Activated CD4-positive, CD25-positive, alpha-beta regulatory T cell treated with anti-CD3 and anti-CD28 coated beads, Interleukin-2, amount 50 U/mL, for 72 hours (primary cell): ENCODE measurements at places on chromosomes 6 and 20.

GRCh38 chr6:7052443-7053011 is 55.2 kb upstream of the RREB1 start:
- no peak for DNase-seq

DNA sequence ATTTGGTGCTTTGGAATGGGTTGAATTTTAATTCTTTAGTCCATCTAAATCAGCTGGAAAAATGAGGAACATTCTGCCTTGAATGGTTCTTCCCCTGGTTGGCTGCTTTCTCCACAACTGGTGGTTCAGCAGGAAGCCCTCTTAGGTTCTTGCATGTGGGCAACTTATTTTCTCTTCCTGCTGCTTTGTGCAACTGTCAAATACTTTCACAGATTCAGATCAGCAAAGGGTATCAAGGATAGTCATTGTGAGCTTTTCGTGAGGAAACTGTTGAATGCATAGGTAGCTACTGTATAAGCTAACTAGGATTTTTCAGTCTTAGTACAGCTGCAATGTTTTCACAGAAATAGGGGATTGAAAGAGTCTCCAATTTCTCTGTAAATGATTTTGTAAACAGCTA is 72.9 kb upstream of the MRAP2 start:
- no peak for DNase-seq

DNA sequence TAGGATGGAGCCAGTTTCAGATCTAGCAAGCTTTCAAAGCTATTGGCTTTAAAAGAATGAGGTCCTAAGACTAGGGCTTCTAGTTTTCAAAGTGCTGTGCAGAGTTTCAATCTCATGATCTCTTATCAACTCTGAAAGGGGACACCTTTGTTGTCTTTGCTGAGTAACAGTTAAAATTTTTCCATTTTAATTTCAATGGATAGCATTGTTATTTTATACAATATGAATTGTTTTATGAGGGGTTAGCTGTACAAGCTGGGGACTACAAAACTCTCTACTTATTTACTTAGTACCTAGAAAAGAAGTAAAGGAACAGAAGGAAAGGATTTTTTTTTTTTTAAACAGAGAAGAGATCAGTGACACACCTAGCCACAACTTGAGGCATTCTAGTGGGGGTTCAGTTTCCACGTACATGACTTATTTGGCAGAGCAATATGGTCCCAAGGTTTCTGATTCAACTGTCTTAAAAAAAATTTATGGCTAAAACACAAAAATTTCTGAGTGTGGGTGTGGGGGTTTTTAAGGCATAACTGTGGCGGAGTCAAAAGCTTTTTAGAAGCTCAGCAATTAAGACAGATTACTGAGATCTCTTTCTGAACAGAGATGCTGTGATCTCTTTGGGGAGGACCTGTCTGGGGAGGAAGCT is 46.1 kb upstream of the JAG1 start:
- no peak for DNase-seq

DNA sequence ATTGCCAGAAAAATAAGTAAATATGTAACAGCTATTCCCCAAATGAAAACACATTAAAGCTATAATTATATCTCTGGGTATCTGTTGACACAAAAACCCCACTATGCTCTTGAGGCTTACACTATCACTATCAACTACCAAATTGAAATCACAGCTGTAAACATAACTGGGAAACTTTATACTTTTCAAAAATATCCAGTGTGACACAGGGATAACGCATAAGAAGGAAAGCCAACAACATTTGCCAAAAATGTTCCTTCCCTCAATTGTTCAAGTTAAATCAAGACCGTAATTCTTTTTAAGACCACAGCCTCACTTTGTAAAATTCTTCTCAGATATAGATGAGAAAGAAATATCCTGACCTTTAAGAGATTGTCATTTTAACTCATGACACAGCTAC is 3.1 kb downstream of the ZHX3 start:
- no peak for DNase-seq

GRCh38 chr6:140858381-140858971 is 1274.2 kb upstream of the GJE1 start:
- no peak for DNase-seq

DNA sequence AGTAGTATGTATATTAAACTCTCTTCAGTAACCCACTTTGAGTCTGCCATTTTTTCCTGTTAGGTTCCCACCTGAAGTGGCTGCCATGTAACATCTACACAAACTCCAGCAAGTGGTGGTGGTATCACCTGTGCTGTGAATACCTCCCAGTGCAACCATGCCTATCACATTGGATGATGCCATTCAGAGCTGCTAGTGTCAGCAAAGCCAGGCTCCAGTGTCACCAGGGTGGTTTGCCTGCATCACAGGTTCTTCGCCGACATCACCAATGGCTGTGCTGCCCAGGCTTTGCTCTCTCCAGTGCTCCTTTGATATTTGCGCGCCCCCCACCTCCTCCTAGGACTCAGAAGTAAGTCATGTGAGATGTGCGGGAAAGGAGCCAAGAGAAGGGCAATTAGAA is 162.6 kb upstream of the FOXA2 start:
- DNase-seq, result no peak

DNA sequence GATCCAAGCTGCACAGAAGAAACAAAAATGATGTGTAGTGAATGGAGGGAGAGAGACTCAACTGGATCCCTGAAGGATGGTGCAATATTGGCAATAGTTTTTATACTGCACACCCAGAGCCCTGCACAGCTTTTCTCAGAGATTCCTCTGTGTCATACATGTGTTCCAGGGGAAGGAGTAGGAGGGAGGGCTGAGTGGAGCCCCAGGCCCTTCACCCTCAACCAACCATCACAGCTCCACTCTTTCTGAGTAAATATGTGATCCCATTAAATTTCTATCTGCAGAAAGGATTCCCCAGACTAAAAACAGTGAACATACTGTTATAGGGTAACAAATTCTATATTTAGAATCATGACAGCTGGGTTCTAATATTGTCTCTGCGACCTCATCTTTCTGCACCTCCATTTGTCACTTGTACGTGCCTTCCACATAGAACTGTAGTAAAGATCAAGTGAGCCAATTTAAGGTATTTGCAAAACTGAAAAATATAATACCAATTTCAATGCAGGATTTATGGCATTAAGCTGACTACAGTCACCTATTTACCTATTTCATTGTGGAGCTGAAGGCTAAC is 421.4 kb upstream of the NRSN1 start:
- no peak for DNase-seq

GRCh38 chr6:136840276-136841001 is 18.0 kb downstream of the PEX7 start:
- DNase-seq, result no peak

DNA sequence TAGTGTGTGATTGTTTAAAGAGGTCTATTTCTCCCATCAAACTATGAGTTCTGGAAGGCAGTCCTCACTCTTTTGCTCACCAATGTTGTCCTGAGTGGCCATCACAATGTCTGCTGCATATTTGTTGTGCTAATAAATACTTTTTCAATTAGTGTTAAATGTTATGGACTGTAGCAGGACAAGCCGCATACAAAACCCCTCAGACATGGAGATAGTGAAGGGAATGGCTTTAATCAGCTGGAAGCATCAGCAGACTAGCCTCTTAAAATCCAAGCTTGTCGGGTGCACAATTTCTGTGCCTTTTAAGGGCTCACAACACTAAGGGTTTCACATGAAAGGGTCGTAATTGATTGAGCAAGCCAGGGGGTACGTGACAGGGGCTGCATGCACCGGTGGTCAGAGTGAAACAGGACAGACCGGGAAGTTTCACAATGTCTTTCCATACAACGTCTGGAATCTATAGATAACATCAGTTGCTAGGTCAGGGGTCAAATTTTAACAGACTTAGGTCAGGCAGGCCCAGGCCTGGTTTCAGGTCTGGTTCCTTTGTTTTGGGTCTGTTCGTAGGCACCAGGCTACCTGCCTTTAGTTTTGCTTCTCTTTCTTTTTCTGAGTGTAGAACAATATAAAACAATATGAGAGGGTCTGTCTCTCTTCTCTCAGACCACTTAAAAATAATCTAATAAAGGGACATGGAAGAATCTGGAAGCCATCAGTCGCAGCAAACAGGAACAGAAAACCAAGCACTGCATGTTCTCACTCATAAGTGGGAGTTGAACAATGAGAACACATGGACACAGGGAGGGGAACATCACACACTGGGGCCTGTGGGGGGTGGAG is 327.6 kb upstream of the HTR1E start:
- DNase-seq, result no peak

DNA sequence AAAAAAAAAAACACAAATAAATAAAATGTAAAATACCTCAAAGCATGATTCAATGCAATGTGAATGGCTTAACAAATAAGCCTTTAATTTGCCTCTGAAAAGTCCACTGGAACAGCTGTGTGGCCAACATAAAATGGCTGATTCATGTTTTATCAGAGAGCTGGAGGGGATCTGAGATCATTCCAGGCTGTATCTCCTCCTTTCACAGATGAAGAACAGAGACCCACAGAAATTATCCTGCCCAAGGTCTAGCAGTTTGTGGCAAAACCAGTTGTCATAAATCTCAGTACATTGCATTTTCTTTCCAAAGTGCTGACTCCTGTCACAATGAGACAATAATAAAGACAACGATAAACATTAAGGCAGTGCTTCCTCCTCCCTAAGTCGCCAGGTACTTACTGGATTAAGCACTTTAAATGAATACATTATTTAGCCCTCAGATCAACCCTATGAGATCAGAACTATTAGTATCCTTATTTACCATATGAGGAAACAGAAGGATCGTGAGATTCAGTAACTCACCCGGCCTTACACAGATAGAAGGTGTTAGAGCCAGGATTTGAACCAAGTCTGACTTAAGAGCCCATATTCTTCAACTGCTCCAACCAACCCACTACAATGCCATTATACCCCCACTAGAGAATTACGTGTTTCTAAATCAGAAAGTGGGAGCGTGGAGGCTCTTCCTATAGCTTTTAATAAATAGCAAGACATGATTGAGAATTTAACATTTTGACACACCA is 118.3 kb downstream of the KIF13A start:
- no peak for DNase-seq

DNA sequence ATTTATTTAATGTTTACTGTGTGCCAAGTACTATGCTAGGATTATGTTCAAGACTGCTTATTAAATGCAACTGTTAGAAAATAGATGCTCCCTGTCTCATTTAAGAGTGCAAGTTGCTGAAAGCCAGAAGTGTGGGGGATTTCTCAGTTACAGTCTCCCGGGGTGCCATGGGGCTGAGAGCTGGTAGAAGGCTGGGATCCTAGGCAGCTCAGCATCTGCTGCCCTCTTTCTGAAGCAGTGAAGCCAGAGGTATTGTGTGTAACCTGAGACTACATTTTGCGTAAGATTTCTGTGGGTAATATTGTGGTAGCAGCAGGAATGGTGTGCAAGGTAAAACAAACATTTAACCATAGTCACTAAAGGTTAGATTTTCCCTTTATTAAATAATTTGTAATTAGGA is 120.6 kb downstream of the AKAP7 start:
- DNase-seq, result no peak

- no peak for DNase-seq
Observed at GRCh38 chr6:159754959-159755914, 6.6 kb upstream of the ACAT2 start.

- no peak for DNase-seq
Observed at GRCh38 chr6:169806701-169807100, 55.3 kb downstream of the ERMARD start.

DNA sequence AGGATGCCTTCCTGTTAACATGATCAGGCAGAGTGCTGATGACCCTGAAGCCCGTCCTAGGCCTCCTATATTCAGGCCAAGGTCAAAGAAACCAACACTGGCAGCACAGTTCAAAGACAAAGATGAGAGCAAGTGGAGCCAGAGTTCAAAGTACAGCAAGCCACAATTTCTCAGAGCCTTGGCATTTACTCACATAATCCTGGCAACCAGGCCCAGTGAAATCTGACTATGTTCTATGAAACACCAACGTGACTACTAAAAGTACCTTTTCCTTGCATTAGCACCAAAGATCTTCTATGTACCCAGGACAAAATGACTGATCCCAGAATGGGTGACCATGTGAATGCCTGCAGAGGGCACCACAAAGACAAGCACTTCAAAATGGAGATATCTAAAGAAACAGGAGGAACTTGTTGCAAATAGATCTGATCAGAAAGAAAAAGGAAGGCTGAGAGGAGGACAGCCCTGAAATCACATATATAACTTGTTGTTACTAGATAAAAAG is 3.9 kb downstream of the NFS1 start:
- peak; percentile 6 for DNase-seq

DNA sequence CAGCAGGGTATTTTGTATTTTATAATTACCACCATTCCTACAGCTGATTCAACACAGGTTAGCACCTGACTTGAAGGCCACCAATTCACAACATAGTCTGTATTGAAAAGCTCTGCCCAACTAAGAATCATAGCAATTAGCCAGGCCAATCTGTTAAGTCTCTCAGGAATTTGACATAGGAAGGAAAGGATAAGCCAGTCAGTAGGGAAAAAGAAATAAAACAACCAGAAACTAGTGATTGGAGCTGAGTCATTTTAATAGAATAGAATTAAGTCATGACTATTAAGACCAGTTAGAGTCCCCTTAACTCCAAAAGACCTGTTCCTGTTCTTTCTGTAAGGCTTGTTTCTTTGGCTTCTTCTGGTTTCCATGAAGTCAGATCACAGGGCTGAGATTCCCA is 8.1 kb downstream of the RANBP9 start:
- DNase-seq, result no peak

DNA sequence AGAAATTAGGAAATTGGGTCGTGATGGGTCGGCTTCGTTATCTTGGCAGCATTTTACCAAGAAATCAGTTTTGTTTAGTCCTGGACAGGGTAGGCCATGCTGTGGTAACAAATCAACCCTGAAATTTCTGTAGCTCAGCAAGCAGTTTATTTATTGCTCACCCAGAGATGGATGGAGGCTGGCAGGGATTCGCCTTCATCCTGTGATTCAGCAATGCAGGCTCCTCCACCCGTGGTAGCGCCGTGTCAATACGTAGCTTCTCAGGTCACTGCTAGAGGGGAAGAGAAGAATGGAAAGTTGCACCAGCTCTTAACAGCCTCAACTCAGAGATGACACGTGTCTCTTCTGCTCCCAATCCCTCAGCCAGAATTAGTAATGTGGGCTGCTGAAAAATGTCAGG is 157.0 kb upstream of the SGK1 start:
- DNase-seq, result no peak

DNA sequence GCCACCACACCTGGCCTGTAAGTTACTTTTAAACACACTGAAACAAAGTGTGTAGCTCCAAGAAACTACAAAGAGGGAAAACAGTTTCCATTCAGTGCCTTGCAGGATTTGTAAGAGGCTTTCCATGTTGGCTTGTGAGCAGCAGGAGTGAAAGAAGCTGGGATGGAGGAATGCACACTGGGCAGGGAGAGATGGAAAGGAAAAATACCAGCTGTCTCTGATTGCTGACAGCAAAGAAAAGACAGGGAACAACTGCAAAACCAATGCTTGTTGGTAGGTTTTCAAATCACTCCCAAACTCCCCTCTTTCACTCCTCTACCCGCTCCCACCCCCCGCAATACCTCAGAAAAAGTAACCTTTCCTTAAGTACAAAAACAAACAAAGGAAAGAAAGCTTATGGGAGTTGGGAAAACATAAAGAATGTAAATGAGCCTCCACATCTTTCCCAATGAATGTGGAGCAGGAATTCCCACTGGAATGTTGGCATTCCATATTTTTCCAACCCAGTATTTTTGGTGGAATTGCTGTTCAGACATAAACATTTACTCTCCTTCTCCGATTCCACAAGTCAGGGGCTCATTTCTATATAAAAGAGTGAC is 166.1 kb downstream of the THBS2 start:
- no peak for DNase-seq

- DNase-seq, result no peak
Observed at GRCh38 chr6:84361372-84362192, 134.1 kb upstream of the CEP162 start.

GRCh38 chr20:47423586-47423985 is 67.1 kb upstream of the ZMYND8 start:
- no peak for DNase-seq
